ENCODE measurements at places on chromosomes 1 and 21. TPM values are rescaled to one million over a fixed set of nuclear protein-coding genes. Genes with fewer than 3 reads are reported as not detected.

The HSD3B2 gene
- total RNA-seq: not detected

The CORT gene
- total RNA-seq: 0.22 TPM

The PADI1 gene
- not detected for total RNA-seq

The PSMD4 gene
- total RNA-seq: 130 TPM

The POTED gene
- not detected for total RNA-seq

The KRTAP10-8 gene
- total RNA-seq: not detected

The ZBTB17 gene
- 50.7 TPM for total RNA-seq

The CRYAA gene
- not detected for total RNA-seq

The LRRN2 gene
- total RNA-seq: not detected

The ATP6V1G3 gene
- not detected for total RNA-seq

The PTPRC gene
- total RNA-seq: 0.86 TPM

The WDR64 gene
- not detected for total RNA-seq

The DNALI1 gene
- total RNA-seq: 0.63 TPM

The GBP6 gene
- not detected for total RNA-seq

The C8A gene
- total RNA-seq: not detected

The RCSD1 gene
- total RNA-seq: not detected

The GJA8 gene
- not detected for total RNA-seq

The GPN2 gene
- 12.1 TPM for total RNA-seq

The LRRIQ3 gene
- total RNA-seq: not detected

The KHDC4 gene
- 24.2 TPM for total RNA-seq

The TFF1 gene
- not detected for total RNA-seq

The NASP gene
- 37.3 TPM for total RNA-seq

The PTGS2 gene
- 69.3 TPM for total RNA-seq

The RGS18 gene
- total RNA-seq: not detected

The PTCH2 gene
- 0.11 TPM for total RNA-seq

The FCRL6 gene
- not detected for total RNA-seq

The TAL1 gene
- not detected for total RNA-seq

The EPHA10 gene
- total RNA-seq: not detected

The UMODL1 gene
- total RNA-seq: not detected

The GPATCH4 gene
- total RNA-seq: 9.5 TPM

The KRTAP7-1 gene
- not detected for total RNA-seq

The DNAJC28 gene
- 0.38 TPM for total RNA-seq

The CRYZ gene
- total RNA-seq: 23.5 TPM

The SHISAL2A gene
- not detected for total RNA-seq

The FCRL4 gene
- not detected for total RNA-seq

The INSRR gene
- not detected for total RNA-seq

The ZDHHC18 gene
- total RNA-seq: 12.8 TPM

The HSPB7 gene
- 35.7 TPM for total RNA-seq

The ARID1A gene
- total RNA-seq: 13.4 TPM

All from GM23248 (cell line).